ENCODE measurements at places on chromosomes 12 and 14. TPM values are rescaled to one million over a fixed set of nuclear protein-coding genes. Genes with fewer than 3 reads are reported as not detected.

Gene ADCY4
- polyA plus RNA-seq: 21.6 TPM

DNA sequence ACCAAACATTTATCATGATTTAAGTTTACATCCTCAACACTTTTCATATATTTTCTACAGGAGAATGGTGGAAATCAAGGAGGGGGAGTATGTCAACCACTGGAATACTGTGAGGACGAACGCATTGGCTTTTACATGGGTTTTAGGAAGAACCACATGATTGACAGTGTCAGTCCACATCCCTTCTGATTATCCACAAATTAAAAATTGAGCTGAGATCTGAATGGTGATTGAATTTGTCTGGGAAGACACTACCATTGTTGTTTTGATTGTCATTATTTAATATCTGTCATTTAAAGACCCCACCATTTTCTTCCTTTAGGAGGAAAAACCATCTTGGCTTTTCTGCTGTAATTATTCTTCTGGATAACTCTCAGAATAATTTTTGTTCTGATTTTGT lies 31.3 kb upstream of the KLRF1 start:
- DNase-seq: no peak

DNA sequence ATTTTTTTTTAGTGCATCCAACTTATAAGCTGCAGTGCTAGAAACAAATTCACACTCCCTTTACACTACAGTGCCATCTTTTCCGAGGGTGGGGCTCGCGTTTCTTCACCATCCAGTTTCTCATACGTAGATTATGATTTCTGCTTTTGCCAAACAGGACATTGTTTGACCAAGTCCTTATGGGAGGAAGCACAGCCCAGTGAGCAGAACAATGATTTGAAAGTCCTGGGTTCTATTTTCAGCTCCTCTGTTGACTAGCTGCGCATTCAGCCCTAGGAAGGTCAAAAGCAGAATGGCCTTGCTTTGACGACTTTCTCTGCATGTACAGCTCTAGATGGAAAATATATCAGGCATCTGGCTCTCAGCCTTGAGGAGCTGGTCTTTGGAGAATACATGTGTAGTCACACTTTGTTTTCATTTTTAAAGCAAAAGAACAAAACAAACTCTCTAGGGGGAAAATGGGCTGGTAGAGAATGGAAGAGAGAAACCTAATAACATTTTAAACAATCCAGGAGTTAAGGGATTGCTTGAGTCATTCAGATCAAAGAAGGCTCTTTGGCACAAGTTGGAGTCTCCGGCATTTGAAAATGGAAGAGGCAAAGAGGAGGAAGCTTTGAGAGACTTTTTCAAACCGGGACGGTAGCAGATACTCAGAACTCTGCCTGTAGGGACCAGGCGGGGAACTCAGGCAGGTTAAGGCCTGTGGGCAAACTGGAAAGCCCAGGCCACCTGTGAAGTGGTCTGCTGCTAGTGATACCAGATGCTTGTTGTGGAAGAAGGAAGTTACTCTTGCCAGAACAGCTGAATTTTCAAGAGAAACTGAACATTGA lies 257.3 kb upstream of the PLEKHG7 start:
- DNase-seq: no peak

DNA sequence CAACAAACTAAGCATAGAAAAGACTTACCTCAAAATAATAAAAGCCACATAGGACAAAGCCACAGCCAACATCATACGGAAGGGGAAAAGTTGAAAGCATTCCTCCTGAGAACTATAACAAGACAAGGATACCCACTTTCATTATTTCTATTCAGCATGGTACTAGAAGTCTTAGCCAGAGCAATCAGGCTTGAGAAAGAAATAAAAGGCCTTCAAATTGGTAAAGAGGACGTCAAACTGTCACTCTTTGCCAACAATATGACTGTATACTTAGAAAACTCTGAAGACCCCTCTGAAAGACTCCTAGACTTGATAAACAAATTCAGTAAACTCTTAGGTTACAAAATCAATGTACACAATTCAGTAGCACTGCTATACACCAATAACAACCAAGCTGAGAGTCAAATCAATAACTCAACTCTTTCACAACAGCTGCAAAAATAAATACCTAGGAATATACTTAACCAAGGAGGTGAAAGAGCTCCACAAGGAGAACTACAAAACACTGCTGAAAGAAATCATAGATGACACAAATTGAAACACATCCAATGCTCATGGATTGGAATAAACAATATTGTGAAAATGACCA lies 11.6 kb upstream of the CLEC1A start:
- no peak for DNase-seq

Gene CDCA4
- polyA plus RNA-seq: 19.3 TPM

Gene USP5
- polyA plus RNA-seq: 70.2 TPM

DNA sequence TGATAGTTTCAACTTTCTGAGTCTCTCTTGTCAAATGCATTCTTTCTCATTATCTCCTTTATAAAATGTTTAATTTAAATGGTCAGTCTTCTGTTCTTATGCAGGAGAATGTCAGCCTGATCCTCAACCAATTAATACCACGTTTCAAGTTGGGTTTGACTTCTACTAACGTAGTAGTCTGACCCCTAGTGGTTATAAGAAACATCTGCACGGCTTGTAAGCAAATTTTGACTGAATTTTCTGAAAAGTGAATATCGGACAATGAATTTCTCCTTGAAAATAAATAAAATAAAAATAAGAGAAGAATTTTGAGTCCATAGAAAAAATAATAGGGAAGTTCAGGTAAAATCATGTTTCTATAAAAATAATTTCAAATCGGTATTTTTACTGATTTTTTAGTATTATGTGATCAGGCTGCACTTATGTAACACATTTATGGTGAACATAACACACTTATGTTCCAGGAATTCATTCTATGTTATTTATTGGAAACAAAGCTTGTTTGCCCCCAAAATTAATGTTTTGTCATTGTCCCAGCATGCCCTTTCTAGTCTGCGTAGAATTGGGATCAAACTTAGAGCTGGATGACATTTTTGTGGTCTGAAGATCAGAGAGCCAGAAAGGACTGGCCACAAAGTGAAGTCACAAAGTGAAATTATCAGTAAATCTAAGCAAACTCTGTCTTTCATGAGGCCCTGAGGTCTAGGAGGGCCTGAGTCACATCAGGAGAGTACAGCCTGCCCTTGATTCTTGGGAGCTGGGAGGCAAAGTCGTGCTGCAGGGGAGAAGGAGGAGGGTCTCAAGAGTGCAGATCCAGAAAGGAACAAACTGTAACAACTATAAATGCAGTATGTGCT lies 101.2 kb upstream of the STXBP6 start:
- DNase-seq: no peak

Gene SOAT2
- 2.0 TPM for polyA plus RNA-seq

DNA sequence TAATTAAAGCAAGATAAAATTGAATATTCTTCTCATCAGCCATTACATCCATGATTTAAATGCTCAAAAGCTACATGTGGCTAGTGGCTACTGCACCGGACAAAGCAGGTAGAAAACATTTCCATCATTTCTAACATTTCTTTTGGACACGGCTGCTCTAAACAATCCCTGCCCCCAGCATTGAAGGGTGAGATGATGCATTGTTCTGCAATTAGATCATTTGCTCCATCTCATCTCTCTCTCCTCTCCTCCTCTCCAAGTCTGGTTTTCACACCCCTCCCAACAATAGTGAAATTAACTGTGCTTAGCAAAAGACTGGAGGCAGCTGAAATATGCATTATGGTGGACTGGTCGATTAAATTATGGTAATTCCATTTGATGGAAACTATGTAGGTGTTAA lies 288.5 kb downstream of the KSR2 start:
- DNase-seq: no peak

- no peak for DNase-seq
These were observed 141.4 kb upstream of the TMPO start for GRCh38 chr12:98374007-98374406.

GRCh38 chr12:94973221-94973620 lies 30.3 kb downstream of the NDUFA12 start:
- DNase-seq: no peak

- DNase-seq: no peak
These were observed 83.9 kb downstream of the ADCK1 start for GRCh38 chr14:77883847-77884238.

- no peak for DNase-seq
These were observed 2.6 kb downstream of the GPR68 start for GRCh38 chr14:91241863-91242262.

- DNase-seq: peak; percentile 69
These were observed 49.2 kb downstream of the SSH1 start for GRCh38 chr12:108807996-108808769.

- DNase-seq: no peak
These were observed 15.1 kb upstream of the CCDC198 start for GRCh38 chr14:57508756-57509155.

DNA sequence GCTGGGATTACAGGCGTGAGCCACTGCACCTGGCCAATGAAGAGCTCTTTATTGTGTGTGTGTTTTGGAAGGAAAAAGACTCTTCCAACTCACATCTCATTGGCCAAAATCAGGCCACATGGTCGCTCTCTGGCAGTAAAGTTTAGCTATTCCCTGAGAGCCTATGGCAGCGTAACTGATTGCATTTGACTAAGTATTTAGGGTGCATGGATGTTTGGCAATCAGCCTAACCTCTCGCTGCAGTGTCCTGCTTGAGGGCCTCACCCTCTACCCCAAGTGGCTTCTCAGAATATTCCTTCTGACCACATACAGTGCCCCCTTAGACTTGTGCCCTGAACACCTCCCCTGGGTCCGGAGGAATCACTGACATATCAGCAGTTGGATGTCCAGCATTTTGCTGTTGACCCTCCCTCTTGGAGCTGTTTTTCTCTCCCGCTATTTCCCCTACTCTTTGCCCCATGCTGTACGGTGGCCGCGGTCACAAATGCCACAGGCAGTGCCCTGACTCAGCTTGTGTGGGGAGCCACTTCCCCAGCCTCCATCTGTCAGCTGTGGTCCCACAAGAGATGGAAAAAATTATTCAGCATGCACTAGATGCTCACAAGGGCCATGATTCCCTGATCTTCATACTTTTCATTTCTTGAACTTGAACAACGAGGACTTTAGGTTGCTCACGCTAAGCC lies 9.5 kb downstream of the PHETA1 start:
- DNase-seq: no peak

- DNase-seq: peak; percentile 13
These were observed 145.8 kb downstream of the GRIN2B start for GRCh38 chr12:13835652-13836051.

GRCh38 chr12:112046003-112046402 lies 32.8 kb downstream of the ERP29 start:
- DNase-seq: no peak

Gene ZNF664
- 171 TPM for polyA plus RNA-seq

DNA sequence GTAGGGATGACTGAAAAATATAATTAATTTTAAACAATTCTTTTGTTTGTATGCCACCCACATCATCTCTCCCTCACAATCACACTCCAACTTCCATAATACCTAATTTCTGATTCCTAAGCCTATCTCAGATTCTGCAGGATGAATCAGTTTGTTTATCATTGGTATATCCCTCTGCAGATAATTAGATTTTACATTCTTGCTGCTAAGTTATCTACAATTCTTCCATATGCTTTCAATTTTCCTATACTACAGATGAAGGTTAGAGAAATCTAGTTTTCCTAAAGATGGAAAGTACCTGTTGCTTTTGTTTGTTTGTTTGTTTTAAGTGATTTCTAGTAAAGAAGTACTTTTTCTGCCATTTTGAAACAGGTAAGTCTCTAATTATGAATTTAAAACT lies 105.3 kb downstream of the ANKS1B start:
- no peak for DNase-seq

DNA sequence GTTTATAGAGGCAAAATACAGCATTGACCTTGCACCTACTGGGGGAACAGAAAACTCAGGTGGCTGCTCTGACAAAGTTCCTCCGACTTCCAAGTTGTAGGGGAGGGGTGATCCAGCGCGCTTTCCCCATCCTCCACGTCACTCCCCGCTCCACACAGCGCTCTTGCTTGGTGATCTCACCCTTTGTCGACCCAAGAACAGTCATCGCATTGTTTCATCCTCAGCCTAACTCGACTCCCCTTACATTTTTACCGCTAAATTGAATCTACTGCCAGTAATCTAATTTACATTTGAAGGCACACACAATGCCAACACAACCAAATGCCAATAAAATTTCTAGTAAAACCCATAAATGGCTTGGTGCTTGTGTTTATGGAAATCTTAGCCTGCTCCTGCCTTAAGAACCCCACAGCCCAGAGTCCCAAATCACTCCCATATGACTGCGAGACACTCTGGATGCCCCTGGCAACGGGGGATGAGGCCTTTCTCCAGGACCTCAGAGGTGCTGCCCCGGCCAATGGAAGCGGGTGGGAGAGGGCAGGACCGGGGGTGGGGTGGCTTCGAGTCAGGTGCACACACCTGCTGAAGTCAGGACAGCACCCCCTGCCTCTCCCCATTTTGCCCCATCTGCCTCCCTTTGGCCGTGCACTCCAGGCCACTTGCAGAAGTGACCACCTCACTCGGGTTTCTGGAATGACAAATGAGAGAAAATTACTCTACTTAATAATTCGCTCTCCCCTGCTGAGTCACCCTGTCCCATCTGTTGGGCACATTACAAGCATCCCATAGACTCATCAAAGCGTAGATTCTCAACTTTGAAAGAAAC lies 98.2 kb upstream of the GSC start:
- no peak for DNase-seq

Gene CTDSP2
- polyA plus RNA-seq: 237 TPM

Gene RPL10L
- not detected for polyA plus RNA-seq

Gene GUCY2C
- polyA plus RNA-seq: 0.51 TPM

DNA sequence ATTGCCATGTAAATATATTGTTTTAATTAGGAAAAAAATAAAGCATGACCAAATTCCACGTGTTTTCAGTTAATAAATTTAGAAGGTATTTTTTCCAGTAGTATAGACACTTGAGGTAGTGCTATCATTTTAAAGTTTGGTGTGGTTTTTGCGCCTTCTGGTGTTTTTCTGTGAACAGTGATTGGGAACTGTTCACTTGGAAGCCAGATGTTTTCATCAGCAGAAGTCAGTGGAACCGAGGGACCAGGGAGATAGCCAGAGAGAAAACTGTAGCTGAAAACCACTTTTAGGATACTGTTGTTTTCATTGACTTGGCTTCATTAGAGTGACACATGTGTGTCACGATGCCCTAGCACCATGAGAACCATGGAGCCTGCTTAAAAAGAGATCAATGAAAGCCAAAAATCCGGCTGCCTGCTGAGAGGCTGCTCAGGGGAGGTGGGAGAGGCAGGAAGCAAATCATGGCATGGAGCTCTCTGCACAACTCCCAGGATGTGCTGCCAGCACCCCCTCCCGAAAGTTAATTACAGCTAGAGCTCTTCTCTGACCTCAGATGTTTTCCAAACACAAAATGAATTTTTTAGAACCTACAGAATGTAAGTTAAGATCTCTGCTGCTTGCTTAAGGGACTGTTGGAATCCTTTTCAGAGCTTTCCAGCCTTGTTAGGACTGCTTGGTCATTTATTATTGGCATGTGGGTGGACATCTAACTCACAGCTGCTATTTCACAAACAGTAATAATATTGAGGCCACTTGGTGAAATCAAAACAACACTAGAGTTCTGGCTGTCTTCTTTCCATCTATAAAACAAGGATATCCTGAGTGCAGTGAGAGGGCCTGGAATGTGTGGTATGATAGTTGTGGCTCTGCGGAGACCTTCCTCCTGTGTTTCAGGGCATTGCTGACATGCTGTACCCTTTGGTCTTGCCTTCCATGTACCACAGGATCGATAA lies 192.3 kb downstream of the ANO4 start:
- DNase-seq: no peak

Gene PTPRB
- polyA plus RNA-seq: 18.6 TPM

- DNase-seq: no peak
These were observed 124.0 kb upstream of the CPM start for GRCh38 chr12:69056743-69057515.

Measured in renal cortex interstitium (tissue), 15 donors.